Right forelimb (tissue), 1 donor: ENCODE measurements at places on chromosomes 4 and X.

DNA sequence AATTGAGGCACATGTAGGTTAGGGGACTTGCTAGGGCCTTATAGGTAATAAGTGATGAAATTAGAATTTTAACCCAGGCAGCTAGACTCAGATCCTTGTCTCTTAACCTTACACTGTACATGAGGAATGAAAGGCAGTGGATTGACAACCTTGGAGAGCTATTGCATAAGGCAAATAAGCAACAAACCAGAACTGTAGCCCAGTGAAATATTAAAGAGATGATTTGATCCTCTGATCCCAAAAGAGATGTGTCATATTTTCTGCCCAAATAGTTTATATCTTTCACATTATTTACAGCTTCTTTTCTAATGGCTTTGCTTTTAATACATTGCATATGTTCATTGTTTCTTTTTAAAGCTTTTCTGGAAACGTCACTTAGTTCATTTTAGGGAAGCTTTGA lies 252.6 kb downstream of the ANK2 start:
- no peak for DNase-seq

DNA sequence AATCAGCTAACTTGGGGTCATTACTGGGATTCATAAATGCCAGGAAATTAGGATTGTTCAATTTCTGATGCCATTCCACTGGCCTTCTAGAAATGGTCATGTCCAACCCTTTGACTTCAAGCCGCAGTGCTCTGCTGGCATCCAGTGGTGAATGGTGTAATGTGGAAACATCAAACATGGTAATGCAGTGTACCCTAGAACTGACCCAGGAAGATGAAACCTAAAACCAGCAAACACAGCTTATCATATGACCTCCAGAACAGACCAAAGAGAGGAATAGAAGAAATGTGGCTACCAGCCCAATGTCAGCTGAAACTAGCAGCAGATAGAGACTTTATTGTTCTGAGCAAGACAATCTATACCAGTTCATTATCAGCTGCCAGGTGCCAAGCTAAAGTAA lies 13.8 kb downstream of the CXCL13 start:
- no peak for DNase-seq

- no peak for DNase-seq
Observed at GRCh38 chrX:38513112-38513742, 48.1 kb upstream of the TSPAN7 start.

GRCh38 chrX:154375156-154375504 lies 696 bp upstream of the FLNA start:
- DNase-seq = no peak

DNA sequence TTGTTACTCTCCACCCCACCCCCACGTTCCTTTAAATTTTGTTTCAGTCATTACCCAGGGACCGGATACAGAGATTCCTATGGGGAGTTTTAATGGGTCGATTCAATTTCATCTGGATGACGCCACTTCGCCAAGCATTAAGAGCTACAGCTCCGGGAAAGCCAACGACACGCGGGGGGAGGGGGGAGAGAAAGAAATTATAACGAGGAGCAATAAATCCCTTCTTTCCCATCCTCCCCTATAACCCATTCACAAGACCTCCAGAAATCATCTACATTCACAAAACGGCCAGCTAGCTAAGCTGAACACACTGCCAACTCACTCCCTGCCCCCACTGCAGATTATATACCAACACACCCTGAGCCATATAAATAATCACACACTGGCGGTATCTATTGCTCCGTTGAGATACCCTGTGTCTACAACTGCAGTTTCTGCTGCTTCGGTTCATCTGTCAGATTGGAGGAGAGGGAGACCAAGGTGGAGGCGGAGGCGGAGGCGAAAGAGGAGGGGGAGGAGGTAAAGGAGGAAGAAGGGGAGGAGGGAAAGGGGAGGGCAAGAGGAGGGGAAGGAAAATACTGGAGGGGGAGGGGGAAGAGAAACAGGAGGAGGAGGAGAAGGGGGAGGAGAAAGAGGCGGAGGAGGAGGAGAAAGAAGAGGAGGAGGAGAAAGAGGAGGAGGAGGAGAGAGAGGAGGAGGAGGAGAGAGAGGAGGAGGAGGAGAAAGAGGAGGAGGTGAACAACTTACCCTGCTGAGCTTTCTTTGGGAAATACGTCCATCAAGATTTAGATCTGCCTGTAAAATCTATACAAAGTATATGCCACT lies 113.9 kb upstream of the VAMP7 start:
- DNase-seq = peak; percentile 55
